ENCODE measurements at places on chromosomes 11 and 22. TPM values are rescaled to one million over a fixed set of nuclear protein-coding genes. Genes with fewer than 3 reads are reported as not detected.

Gene C11orf65
- total RNA-seq, result 0.75 TPM

Gene OR4D10
- not detected for total RNA-seq

Gene THYN1
- total RNA-seq, result 26.8 TPM

Gene LUZP2
- total RNA-seq, result 0.05 TPM

Gene CBL
- total RNA-seq, result 5.3 TPM

DNA sequence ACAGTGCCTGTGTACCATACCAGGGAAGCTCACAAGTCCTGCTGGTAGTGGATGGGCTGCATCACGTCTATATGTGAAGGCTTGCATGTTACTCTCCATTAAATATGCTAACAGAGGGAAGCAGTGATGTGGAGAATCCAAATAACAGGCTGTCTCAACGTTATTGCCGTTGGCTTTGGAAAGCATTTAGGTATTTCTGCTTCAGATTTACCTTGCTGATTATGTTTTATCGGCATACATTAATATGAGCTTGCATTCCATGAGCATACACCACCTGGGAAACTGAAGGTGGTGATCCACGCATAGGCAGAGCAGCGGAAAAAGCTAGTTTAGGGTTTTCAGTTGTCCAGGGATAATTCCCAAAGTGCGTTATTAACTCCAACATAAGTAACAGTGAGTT is 175.0 kb downstream of the GRIK4 start:
- no peak overlapping the region for H3K4me3 ChIP-seq
- no peaks in the 10 kb centered on the region for H3K4me1 ChIP-seq
- no peak overlapping the region for H3K27ac ChIP-seq
- DNase-seq, result no peak
- no peaks in the 10 kb centered on the region for H3K36me3 ChIP-seq

DNA sequence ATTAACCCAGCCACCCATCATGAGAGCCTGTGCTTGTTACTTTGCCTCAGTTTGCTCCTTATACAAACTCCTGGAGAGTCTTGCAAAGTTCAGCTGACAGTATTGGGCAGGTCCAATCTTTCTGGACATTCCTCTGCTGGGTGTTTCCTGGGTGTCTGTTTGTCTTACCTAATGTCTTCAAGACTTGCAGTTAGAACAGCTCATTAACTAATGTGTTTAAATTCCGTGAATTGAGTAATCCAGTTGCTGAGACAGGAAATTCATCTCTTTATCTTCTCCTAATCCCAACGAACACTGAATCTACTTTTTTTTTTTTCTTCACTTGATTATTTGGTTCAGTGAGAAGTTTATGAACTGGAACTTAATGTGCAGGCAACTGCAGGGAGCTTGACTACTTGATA is 20.6 kb downstream of the BCO2 start:
- H3K27me3 ChIP-seq, result no peaks in the 10 kb centered on the region
- no peak overlapping the region for H3K4me3 ChIP-seq
- H3K4me1 ChIP-seq, result peaks cover 16% of the 10 kb centered on the region
- peaks cover 21% of the 10 kb centered on the region for H3K36me3 ChIP-seq
- no peak overlapping the region for H3K27ac ChIP-seq

- H3K4me3 ChIP-seq, result no peak overlapping the region
- no peaks in the 10 kb centered on the region for H3K27me3 ChIP-seq
- H3K36me3 ChIP-seq, result no peaks in the 10 kb centered on the region
- no peak for DNase-seq
- H3K4me1 ChIP-seq, result no peaks in the 10 kb centered on the region
These were observed 51.7 kb downstream of the GAB4 start for GRCh38 chr22:16956290-16956689.

DNA sequence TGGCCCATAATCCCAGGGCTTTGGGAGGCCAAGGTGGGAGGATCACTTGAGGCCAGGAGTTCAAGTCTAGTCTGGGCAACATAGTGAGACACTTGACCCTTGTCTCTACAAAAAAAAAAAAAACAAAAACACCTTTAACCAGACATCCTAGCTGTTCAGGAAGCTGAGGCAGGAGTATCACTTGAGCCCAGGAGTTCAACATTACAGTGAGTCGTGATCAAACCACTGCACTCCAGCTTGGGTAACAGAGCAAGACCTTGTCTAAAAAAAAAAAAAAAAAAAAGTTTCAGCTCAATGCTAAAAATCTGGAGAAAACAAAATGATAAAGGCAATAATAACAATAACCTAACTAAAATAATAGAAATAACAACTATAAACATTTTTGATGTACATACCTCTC is 22.6 kb upstream of the APLP2 start:
- no peak overlapping the region for H3K27ac ChIP-seq
- H3K4me3 ChIP-seq, result no peak overlapping the region
- no peaks in the 10 kb centered on the region for H3K4me1 ChIP-seq
- no peaks in the 10 kb centered on the region for H3K36me3 ChIP-seq

Data from liver (tissue), 10 donors.